ENCODE measurements at places on chromosomes 2 and 18.

DNA sequence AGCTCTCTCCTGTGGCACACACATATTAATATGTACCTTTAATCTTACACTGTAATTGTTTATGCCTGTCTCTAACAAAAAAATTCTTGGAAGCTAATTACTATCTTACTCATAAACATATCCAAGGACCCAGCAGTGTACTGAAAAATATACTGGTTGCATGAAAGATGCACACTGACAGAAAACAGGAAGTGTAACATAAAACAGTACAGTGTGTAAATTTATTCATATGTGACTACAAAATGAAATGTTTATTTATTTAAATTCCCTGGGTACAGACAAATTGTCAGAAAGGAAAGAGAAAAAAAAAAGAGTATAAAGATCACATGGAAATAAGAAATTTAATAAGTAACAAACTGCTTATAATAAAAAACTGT is 28.5 kb downstream of the TMEM131 start:
- no peak for DNase-seq

DNA sequence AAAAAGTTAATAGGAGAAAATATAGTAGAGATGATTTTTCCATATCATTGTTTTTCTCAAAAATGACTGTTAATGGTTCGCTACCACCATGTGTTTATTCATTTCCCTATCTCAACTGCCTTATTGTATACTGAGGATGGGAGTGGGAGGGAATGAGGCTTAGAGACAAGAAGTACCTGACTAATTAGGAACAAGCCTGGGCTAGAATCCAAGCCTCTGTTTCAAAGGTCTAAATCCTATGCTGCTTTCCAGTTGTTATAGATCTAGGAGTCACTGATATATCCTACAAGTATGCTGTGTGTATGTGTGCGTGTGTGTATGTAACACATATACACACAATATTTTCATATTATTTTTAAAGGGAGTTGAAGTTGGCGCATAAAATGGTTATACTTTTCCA is 465.9 kb downstream of the EPHA4 start:
- DNase-seq = no peak

GRCh38 chr18:36130883-36131653 is 1.4 kb downstream of the ELP2 start:
- no peak for DNase-seq

GRCh38 chr2:18630941-18631340 is 41.6 kb upstream of the NT5C1B start:
- DNase-seq = no peak

GRCh38 chr2:235820571-235820970 is 326.7 kb downstream of the AGAP1 start:
- DNase-seq = no peak

- no peak for DNase-seq
Measured at GRCh38 chr2:99819766-99820165, 322.6 kb downstream of the AFF3 start.

- DNase-seq = no peak
Measured at GRCh38 chr2:12605936-12606335, 110.8 kb upstream of the TRIB2 start.

Measured in GM12891 (cell line).